ENCODE measurements at places on chromosomes 7 and 10.

GRCh38 chr7:92944633-92945032 is 108.3 kb upstream of the CDK6 start:
- no peak overlapping the region for H3K27ac ChIP-seq
- no peaks in the 10 kb centered on the region for H3K4me1 ChIP-seq
- no peak overlapping the region for H3K4me3 ChIP-seq
- no peaks in the 10 kb centered on the region for H3K36me3 ChIP-seq
- no peaks in the 10 kb centered on the region for H3K27me3 ChIP-seq

GRCh38 chr7:128036226-128036940 is 5.1 kb upstream of the LRRC4 start:
- H3K4me1 ChIP-seq: no peaks in the 10 kb centered on the region
- H3K36me3 ChIP-seq: no peaks in the 10 kb centered on the region
- H3K4me3 ChIP-seq: no peak overlapping the region
- no peak overlapping the region for H3K27ac ChIP-seq

DNA sequence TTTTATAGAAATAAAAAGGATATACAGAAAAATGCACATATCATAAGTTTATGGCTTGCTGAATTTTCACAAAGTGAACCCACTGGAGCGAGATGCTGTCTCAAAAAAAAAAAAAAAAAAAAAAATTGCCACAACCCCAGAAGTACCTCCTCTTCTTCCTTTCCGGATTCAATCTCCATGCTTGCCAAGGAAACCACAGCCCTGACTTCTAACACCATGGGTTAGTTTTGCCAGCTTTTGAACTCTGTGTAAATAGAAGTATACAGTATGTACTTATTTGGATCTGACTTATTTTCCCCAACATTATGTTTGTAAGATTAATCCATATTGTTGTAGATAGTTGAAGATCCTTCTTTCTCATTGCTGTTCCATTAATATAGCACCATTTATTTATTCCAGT is 40.0 kb downstream of the FANK1 start:
- no peak overlapping the region for H3K4me3 ChIP-seq
- H3K27me3 ChIP-seq: no peaks in the 10 kb centered on the region
- no peaks in the 10 kb centered on the region for H3K36me3 ChIP-seq
- H3K27ac ChIP-seq: no peak overlapping the region
- no peaks in the 10 kb centered on the region for H3K4me1 ChIP-seq

DNA sequence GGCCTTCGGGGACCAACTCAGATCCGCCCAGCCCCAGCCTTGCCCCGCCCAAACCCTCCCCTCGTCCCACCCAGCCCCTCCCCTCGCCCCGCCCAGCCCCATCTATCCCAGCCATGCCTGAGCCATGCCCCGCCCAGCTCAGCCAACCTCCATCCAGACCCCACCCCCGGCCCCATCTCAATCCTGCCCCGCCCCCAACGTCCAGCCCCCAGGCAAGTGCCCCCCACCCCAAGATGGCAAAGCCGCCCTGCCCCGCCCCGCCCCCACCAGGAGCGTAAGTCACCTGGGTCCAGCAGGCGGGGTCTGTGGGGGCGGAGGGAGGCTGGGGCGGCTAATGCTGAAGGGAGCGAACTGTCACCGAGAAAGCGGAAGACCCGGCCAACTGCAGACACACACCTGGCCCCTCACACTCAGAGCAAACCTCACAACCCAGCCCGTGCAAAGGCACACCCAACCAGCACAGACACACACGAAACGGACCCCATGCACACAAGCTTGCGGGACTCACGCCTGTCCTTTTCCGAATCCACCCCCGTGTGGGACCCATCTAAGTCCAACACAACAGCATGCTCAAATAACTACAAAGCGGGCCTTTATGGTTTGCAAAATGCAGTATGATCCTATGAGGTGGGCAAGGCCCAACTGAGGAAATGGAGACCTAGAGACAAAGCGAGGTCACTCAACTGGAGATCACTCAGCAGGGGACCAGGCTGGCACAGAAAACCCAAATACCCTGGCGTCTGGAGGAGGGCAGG is 11.5 kb upstream of the OGA start:
- DNase-seq: peak; percentile 64
- no peaks in the 10 kb centered on the region for H3K36me3 ChIP-seq
- H3K27ac ChIP-seq: peak overlapping the region; percentile 54
- peaks cover 12% of the 10 kb centered on the region for H3K4me1 ChIP-seq

GRCh38 chr7:36088966-36089365 is 64.1 kb upstream of the EEPD1 start:
- no peak overlapping the region for H3K27ac ChIP-seq
- H3K4me3 ChIP-seq: no peak overlapping the region
- no peaks in the 10 kb centered on the region for H3K36me3 ChIP-seq
- H3K27me3 ChIP-seq: no peaks in the 10 kb centered on the region
- no peaks in the 10 kb centered on the region for H3K4me1 ChIP-seq

DNA sequence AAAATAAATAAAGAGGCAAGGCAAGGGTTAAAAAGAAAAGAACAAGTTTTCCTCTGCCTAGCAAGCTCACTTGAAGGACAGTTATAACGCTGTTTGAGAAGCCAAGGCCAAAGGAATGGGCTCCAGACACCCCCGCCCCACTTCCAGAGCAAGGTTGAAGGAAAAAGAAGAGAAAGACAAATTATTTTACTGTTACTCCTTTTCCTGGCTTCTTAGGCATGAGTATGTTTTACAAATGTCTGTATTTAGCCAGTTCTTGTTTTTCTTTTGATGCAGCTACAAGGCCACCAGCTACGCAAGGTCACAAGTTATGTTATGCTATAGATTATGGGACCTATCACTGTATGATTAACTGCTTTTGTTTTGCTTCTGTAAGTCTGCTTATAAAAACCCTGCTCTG is 94.6 kb downstream of the ZNF22 start:
- no peaks in the 10 kb centered on the region for H3K27me3 ChIP-seq
- no peak overlapping the region for H3K27ac ChIP-seq
- no peaks in the 10 kb centered on the region for H3K4me1 ChIP-seq
- no peak for DNase-seq
- no peaks in the 10 kb centered on the region for H3K36me3 ChIP-seq
- no peak overlapping the region for H3K4me3 ChIP-seq

DNA sequence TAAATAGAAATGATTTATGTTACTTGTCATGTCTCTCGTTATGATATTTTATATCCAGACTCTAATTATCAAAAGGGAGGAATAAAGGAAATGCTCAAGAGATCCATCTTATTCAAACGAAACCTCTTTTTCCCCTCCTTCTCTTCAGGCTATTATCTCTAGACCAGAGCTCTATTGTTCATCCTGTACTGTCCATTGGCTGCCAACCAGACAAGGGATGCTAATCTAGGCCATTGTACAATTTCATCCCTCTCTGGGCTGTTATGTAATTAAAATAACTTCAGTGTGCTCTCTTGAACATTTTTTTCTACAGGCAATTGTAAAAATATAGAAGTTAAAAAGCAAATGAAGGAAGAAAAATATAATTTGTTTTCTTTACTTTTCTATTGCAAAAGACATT is 220.4 kb downstream of the HDAC9 start:
- H3K4me1 ChIP-seq: no peaks in the 10 kb centered on the region
- no peak overlapping the region for H3K27ac ChIP-seq
- no peaks in the 10 kb centered on the region for H3K36me3 ChIP-seq

GRCh38 chr7:81062755-81063154 is 143.9 kb upstream of the SEMA3C start:
- no peaks in the 10 kb centered on the region for H3K4me1 ChIP-seq
- peak; percentile 38 for DNase-seq
- no peak overlapping the region for H3K4me3 ChIP-seq

DNA sequence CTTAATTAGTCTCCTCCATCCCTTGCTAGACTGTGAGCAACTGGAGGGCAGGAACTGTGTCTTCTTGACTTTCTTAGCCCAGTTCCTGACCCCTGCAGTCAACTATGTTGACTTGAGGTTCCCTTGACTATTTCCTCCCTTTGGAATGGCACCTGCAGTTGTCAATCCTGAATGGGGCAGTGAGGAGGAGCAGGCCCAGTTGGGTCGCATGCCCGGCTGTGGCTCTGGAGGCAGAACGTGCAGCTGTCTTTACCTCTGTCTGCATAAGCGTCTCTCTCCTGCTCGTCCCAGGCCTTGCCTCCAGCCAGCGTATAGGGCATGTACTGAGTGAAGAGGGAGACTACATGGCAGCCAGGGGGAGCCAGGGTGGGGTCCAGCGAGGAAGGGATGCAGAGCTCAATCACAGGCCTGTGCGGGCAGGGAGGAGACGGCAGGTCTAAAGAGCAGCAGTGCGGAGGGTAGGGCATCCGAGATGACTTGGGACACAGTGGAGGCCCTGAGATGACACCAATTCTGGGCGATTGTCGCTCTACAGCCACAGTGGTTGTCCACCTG is 26.8 kb downstream of the PYROXD2 start:
- no peak overlapping the region for H3K27ac ChIP-seq
- DNase-seq: no peak
- no peak overlapping the region for H3K4me3 ChIP-seq

GRCh38 chr7:102287981-102288278 is 1.3 kb downstream of the SH2B2 start:
- H3K36me3 ChIP-seq: no peaks in the 10 kb centered on the region
- no peak for DNase-seq
- peak overlapping the region; percentile 73 for H3K4me3 ChIP-seq
- no peaks in the 10 kb centered on the region for H3K27me3 ChIP-seq
- H3K4me1 ChIP-seq: peaks cover 28% of the 10 kb centered on the region

GRCh38 chr10:116589926-116590325 is 833 bp upstream of the PNLIPRP1 start:
- no peaks in the 10 kb centered on the region for H3K36me3 ChIP-seq
- H3K27me3 ChIP-seq: no peaks in the 10 kb centered on the region
- no peak overlapping the region for H3K27ac ChIP-seq
- no peak overlapping the region for H3K4me3 ChIP-seq
- DNase-seq: peak; percentile 50

DNA sequence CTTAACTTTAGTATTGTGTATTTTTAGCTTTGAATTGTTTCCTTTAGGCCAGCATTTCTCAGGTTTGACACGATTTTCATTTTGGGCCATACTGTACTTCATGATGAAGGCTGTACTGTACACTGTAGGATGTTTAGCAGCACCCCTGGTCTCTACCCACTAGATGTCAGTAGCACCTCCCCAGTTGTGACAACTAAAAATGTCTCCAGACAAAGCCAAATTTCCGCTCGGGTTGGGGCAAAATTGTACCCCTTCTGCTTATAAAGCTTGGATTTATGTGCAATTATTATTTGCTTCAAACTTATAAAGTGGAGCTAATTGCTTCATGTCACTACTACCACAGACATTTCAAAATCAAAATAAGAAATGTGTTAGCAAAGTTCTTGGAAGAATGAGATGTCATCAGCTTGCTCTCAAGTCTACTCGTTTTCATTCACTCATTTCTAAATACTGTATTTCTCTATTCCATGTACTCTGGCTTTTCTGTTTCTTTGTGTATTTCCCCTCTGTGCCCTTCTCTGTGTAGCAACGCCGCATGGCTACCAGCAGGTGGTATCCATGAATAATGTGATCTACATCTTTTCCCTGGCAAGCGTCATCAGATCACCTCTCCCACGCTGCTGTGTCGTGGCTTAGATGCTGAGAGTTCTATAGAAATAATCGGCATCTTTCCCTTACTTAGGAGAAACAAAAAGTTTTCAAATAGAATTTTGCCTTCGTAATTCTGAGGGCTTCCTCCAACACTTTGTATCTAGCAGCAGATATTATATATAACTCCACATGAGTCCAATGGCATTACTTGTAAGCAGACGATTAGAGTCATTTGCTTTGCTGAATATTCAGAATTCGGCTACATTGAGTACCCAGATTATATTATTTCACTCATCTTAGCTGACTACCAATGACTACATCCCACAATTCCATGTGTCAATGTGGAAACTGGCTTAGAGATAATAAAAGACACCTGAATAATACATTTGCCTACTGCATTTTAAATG is 47.8 kb upstream of the CALCR start:
- H3K4me1 ChIP-seq: no peaks in the 10 kb centered on the region
- no peaks in the 10 kb centered on the region for H3K27me3 ChIP-seq
- DNase-seq: no peak
- H3K27ac ChIP-seq: no peak overlapping the region

DNA sequence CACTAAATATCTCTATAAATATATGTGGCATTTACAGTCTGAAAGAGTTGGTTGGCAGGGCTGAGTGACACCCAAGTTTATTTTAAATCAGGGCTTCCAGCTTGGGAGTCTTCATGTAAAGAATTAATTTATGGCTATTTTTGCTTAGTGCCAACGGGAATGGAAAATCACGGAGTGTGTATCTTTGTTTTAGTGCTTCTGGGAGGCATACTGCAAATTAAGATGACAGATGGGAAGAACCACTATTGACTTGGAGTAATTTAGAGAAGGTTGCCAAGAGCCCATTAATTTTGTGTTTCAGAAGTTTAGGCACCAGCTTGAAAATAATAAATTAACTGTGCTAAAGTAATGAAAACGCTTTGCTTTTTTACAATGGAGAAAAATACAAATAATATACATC is 135.2 kb downstream of the GPR37 start:
- no peaks in the 10 kb centered on the region for H3K27me3 ChIP-seq
- no peak for DNase-seq
- H3K4me1 ChIP-seq: no peaks in the 10 kb centered on the region
- no peak overlapping the region for H3K27ac ChIP-seq

DNA sequence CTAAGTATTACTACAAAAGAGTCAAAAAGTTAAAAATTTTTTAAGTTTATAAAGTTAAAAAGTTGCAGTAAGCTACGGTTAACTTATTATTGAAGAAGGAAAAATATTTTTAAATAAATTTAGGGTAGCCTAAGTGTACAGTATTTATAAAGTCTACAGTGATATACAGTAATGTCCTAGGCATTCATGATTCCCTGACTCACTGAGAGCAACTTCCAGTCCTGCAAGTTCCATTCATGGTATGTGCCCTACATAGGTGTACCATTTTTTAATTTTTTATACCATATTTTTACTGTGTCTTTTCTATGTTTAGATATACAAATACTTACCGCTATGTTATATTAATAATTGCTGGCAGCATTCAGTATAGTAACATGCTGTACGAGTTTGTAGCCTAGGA is 92.3 kb downstream of the CTNNA3 start:
- H3K36me3 ChIP-seq: no peaks in the 10 kb centered on the region
- no peak overlapping the region for H3K4me3 ChIP-seq
- H3K27me3 ChIP-seq: no peaks in the 10 kb centered on the region

- H3K27me3 ChIP-seq: no peaks in the 10 kb centered on the region
- no peaks in the 10 kb centered on the region for H3K36me3 ChIP-seq
- no peak for DNase-seq
- no peaks in the 10 kb centered on the region for H3K4me1 ChIP-seq
- no peak overlapping the region for H3K4me3 ChIP-seq
These were observed 161.1 kb upstream of the CHST15 start for GRCh38 chr10:124254490-124254889.
